ENCODE measurements at places on chromosomes 16 and 17.

- DNase-seq: no peak
Measured at GRCh38 chr17:61218438-61218837, 181.2 kb upstream of the TBX2 start.

DNA sequence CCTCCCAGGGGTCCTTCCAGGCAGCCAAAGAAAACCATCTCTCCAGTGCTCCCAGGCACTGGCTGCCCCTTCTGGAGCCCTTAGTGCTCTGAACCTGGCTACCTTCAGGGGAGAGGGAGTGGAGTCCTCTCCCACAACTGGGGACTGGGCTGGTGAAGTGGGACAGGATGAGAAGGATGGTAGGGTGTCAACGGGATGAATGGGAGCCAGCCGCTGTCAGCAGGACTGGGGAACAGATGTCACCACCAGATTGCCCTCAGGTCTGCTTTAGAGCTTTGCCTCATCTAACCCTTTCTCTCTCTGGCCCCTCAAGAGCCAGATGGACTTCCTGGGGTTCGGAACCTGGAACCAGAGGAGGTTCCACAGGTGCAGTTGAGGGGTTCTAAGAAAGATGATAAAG, 488 bp upstream of the SEBOX start:
- DNase-seq: no peak

GRCh38 chr17:70525961-70526360, 356.6 kb downstream of the KCNJ2 start:
- DNase-seq: no peak

GRCh38 chr16:24851700-24852099, 5.9 kb downstream of the SLC5A11 start:
- DNase-seq: no peak

- no peak for DNase-seq
Measured at GRCh38 chr16:69926241-69926640, 24.9 kb upstream of the CLEC18A start.

DNA sequence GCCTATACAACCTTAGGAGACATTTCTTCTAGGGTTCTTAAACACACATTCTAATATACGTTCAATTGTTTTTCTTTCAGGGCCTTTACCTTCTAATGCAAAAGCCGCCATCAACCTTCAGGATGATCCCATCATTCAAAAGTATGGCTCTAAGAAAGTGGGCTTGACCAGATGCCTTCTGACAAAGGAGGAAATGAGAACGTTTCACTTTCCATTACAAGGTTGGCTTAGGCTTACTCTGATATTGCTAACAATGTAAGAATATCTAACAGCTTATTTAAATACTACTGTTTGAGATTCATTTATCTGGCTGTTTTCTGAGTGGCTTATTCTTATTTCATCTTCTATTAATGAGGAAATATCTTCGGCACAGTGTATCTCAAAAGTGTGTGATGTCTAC, 15.4 kb downstream of the REXO5 start:
- no peak for DNase-seq

DNA sequence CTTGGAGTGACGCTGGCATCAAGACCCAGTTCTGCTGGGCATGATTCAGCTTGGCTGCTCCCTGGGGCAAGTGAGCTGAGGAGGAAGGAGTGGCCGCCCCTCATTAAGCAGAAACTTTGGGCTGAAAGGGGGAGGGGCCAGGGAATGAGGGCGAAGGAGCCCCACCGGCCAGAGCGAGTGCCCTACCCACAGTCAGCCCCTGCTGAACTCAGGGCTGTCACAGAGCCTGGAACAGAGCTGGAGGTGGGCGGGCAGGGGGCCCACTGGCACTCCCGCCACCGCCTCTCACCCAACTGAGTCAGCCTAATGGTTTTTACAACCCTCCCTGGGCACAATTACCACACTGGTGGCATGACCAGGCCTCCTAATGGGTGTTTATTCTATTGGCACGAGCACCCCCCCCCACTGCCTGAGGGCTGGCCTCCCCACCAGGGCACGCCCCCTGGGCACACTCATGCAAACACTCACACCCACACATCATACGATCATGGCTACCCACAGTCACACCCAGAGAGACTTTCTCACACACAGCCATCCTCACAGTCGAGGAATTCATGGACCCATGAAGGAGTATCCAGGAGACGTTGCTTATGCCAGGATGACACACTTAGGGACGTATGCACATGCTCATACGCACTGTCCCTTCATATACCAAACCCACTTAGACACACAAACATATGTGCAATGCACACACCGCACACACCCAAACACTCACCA, 19.2 kb downstream of the UNC119 start:
- DNase-seq: no peak

DNA sequence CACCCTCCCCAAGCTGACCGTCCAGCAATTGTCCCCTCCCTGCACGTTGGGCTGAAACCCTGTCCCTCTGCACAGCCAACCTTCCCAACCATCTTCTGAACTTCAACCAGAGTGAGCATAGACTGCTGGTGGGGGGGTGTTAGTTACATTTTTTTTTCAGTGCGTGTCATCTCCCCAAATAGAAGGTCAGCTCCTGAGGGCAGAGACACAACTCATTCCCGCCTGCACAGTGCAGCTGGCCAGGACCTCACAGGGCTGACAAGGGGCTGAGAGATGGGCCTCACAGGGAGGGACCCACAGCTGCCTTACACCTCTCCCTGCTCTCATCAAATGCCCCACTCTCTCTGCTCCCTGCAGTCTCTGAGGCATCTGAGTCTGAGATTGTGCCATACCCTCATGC, 8.4 kb downstream of the SRL start:
- DNase-seq: no peak

- DNase-seq: no peak
Measured at GRCh38 chr16:29192329-29193247, 207.7 kb downstream of the LAT start.

DNA sequence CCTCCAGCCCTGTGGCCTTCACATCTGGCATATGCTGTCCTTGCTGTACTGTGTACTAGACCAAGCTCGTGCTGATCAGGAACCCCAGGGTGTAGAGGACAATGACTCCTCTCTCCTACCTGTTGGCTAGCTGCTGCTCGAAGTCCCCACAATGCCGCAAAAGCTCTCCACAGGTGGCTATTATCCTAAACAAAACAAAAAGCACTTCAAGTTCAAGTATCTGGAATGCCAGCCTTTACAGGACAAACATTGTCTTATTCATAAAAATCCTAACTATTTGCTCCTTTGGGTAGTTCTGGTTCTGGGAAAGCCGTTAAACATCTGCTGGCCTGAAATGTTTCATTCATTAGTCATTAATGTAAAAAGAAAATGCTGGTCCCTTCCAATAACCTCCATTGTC, 42.8 kb downstream of the COG7 start:
- no peak for DNase-seq

DNA sequence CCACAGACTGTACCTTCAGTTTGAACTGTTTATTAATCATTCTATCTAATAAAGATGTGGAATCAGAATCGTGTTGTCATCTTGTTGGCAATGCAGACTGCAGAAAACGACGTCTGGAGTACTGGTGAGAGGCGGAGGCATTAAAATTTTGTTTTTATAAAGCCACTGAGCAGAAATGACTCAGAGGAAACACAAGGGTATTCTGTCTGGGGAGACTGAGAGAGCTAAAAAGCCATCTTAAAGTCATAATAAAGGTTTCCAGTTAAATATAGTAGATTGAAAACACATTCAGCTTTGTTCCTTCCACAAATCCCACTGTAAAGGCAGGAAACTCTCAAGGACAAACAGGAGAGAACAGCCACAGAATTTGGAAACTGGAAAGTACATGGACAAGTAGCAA, 74.2 kb downstream of the CPPED1 start:
- no peak for DNase-seq

GRCh38 chr16:11639925-11640899, 28.0 kb upstream of the SNN start:
- peak; percentile 47 for DNase-seq

GRCh38 chr17:65531256-65532100, 30.0 kb downstream of the AXIN2 start:
- DNase-seq: peak; percentile 47

DNA sequence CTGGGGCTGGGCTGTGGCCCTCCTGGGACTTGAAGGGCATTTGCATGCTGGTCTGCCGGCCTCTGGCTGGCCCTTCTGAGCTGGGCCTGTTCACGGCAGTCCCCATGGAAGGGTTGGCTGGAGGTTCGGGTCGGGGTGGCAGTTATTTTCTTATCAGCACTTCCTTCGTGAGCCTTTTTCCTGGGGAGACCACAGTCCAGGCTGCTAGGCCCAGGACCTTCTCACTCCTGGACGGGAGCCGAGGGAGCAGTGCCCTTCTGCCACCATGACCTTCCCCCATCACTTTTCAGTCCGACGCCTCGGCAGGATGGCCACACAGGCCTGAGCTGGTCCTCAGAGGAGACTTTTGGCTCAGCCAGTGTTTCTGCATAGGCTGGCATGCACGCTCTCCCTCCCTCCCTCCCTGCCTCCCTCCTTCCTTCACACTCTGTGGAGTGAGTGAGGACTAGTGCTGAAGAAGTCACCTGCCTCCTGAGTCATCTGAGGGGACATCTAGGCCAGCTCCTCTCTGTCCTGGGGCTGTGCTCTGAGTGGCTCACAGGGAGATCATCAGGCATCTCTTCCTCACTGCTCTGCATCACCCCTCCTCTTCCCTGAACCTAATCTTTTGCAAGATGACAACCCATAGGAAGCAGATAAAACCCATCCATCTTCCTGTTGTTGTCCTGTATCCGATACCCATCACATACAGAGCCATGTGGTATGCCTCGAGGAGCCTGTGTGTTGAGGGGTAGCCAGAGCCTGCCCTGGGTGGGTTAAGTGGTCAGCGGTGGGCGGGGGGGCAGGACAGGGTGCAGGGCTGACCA, 109.7 kb downstream of the RAP1GAP2 start:
- DNase-seq: peak; percentile 50
